DMS53 (cell line): ENCODE measurements at places on chromosomes 1 and 21.

DNA sequence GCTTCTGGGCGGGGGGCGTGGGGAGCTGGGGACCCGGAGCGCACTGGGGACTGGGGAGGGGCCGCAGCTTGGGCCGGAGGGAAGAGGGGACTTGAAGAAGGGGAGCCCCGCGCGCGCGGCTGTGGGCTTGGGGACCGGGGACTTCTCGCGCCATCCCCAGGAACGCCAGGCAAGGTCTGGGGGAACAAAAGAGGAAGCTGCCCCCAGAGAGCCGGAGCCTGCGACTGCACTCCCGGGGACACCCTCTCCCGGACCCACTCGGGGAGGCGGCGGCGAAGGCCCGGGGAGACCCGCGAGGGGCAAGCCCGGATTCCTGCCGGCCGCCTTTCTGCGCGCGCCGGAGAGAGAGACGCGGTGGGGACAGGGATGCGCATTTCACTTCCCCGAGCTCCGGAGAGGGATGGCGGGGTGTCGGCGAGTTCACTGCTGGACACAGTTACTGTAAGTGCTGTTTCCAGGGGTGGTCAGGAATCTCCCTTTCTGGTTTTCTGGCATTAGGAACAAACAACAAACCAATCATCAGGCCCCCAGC, 732 bp downstream of the ABCG1 start:
- DNase-seq: peak; percentile 63

DNA sequence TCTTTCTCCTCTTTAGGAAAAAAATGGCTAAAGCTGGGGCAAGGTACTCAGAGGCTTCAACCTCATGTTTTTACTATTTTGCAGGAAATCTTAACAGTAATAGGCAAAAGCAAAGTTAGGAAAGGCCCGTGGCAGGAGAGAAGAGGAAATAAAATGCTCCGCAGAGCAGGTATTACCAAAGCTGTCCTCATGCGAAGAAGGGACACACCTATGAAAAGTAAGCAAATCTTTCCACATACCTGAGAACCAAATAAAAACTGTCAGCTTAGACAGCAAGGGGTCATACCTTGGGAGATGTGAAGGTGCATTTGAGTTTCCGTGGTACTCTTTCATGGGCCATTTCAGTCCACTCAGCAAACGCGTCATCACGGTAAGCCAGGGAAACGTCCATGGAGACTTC, 73.5 kb downstream of the WLS start:
- no peak for DNase-seq

DNA sequence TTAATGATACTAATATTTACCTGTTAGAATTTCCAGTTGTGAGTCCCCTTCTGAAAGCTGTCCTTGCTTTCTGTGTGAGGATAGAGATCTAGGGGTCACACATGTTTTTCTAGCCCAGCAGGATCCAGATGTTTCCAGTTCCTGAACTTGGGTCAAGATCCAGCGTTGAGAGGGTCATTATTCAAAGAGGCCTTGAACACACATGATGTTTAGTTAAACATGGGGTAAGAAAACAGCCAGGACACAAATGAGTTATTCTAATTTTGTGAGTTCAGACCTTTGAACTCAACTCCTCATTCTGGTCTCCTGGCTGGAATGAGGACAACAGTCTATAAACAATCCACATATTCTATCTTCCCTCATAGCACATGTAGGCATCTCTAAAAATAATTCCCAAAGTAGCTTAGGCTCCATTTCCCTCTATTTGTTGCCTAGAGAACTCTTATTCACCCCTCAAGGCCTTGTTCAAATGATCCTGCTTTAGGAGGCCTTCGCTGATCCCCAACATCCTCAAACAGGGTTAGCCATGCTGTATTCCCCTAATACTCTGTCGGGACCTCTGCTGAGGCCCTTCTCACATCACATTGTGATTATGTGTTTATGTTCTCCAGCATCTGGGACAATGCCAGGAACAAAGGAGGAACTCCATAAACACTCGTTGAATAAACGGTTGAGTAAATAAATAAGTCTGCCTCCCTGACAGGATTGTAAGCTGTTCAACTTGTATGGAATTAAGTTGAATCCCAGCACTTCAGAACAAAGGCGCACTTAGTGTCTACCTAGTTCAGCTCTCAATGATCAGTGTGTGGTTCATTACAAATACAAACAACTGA, 15.0 kb upstream of the KCNN3 start:
- peak; percentile 67 for DNase-seq

DNA sequence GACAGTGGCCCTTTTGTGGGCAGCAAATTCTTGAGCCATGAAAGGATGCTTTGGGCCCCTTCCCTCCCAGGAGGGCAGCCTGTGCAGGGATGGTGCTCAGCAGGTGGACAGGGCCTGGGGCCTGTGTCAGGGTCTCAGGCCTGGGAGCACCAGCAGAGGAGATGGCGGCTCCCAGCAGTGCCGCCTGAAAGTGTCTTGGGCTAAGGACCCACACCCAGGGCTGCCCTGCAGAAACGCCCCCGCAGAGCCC, 23.9 kb downstream of the FTCD start:
- DNase-seq: no peak

DNA sequence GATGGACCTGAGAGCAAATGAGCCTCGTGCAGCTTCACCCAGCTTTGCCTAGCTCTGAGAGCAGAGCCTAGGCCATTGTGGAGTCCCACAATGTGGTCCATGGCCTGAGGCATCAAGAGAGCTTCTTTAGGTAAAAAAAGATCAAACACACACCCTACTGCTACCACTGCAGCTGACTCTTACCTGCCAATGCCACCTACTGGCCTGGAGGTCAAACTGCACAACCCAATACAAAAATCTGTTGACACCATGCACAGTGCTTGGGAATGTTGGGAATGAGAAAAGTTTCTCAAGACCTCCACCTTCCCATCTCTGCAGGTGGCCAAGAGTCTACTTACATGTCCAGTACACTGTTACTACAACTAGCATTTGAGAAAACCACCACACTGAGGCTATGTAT, 60.6 kb downstream of the UCHL5 start:
- peak; percentile 17 for DNase-seq

GRCh38 chr1:156853761-156854160, 5.2 kb downstream of the INSRR start:
- DNase-seq: no peak

DNA sequence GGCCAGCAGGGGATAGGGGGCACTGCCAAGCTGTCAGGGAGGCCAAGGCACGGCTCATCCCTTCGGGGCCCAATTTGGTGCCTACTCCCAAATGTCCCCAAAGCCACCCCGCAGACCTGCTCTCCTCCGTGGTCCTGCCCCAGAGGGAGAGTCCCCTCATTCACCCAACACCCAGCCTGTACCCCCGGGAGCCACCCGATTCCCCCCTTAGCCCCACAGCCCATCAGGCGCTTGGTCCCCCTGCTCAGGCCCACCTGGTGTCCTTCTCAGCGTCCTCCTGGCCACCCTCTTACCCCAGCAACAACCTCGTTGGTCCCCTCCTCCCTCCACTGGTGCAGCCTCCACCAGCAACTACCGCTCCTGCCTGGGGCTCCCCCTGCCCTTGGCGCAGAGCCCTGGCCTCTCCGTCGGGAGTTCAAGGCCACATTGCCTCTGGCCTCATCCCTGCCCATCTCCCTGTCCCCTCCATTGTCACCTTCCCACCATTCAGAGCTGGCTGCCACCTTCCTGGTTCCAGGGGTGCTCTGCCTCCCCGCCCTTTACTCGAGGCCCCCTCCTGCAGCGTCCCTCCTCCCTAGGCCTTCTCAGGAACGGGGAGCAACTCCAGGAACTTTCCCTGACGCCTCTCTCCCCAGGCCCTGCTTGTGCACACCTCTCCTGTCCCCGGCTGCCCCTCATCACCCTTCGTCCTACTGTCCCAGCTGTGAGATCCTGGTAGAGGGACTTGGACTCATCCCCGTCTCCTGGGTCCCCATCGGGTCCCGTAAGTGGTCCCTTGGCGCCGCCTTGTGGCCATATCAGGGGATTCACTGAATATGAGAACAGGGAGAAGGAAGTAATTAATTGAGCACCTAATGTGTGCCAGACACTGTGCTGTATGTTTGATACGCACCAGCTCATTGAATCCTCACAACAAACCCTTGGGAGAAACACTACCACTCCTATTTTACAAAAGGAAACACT, 73.9 kb downstream of the RAP1GAP start:
- peak; percentile 77 for DNase-seq

DNA sequence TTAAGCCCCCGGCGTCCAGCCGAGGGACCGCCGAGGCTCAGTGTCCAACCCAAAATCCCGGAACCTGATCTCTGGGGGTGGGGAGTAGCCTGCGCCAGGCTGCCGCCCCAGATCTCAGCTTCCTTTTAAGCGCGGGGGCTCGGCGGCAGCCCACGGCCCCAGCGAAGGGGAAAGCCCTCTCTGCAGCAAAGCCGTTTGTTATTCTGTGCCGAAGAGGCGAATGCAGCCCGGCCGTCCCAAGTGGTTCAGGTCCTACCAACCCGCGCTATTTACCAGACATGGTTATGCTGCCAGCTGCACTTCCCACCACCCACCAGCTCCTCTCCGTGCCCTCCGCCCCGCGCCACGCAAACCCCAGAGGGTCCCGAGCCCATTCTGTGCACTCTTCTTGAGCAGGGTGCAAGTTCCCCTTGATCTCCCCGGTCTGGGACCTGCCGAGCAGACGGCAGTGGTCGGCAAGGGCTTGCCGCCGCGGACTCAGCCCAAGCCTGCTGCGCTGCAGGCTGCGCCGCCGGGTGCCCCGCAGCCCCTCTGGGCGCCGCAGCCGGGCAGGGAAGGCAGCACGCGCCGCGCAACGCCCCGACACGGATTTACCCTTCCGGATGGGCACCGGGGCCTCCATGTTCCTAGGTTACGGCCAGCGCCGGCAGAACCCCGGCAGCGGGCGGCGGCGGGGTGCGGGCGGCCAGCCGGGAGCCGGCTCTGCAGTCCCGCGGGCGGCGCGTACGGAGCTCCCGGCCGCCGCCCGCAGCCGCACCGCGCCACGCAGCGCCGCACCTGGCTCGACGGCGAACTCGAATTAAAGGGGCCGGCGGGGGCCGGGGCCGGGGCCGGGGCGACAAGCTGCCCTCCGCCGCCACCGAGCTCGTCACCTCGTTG, 738 bp upstream of the KCNA2 start:
- peak; percentile 73 for DNase-seq

DNA sequence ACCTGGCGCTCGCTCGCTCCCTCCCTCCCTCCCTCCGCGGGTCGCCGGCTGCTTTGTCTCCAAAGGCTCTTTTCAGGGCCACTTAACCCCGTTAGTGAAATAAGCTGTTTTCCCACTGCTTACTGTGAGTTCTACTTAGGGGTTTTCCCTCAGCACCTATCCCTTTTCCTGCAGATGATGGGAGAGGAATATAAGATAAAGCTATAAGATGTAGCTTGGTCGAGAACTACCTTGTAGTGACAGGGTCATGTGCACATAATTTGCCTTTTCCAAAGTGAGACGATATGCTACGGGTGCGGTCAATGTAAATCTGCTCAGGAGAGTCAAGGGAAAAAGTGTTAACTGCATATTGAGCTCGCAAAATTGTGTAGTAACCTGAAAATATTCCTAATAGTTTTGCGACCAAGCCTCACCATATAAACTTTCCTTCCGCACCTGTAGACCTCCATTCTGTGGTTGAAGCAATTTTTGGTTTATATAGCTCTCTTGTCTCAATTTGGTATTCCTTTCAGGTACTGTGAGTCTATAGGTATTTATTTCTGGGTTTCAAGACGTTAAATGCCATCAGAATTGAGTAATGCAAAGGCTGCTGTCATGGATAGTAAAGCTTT, 55.8 kb upstream of the BOLA1 start:
- no peak for DNase-seq

- DNase-seq: peak; percentile 91
Observed at GRCh38 chr1:85464497-85465098, 361 bp downstream of the DDAH1 start.

- no peak for DNase-seq
Observed at GRCh38 chr1:80305466-80305865, 1298.9 kb upstream of the ADGRL4 start.

- no peak for DNase-seq
Observed at GRCh38 chr1:29271724-29272123, 35.4 kb downstream of the PTPRU start.

DNA sequence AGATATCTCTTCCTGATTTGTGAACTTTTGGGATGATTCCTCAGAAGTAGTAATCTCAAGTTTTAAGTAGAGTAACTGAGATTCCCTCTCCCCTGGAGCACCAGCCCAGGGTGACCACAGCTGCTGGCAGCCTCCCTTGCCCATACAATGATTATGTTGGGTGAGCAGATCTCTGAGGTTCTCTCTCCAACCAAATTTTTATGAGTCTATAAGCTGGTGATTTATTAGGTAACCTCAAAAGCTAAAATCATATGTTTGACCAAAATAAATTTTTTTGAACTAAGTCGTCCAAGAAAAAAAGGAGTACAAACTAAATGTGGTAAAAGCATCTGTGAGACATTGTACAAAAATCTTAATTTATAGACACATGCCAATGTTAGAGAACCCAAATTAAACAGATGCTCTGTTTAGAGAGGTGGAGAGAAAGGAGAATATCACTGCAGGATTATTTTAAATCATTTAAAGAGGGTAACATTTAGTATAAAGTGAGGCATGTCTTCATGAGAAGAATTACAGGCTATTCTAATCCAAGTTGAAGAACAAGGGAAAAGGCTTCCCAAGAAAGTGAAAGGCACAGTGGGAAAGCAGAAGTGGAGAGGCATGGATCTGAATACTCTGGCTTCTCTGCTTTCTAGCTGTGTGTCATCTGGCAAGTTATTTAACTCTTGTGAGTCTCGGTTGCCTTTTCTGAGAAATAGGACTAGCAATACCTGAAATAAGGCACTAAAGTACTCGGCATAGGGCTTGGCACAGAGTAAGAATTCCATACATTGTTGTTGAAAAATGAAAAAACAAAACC, 2.5 kb downstream of the AKNAD1 start:
- DNase-seq: no peak

DNA sequence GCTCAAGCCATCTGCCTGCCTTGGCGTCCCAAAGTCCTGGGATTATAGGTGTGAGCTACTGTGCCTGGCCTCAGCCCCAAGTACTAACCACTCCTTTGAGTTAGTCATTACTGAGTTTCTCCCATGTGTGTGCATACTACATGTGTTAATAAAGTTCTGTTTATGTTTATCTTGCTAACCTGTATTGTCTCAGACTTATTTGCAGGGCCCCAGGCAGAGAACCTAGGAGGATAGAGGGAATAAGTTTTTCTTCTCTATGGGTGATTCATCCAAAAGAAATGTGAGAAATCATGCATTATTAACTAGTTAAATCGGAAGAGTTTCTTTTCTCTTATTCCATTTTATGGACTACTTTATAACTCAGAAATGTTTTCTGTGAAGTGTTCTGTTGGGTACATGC, 203.9 kb upstream of the CACYBP start:
- no peak for DNase-seq

- no peak for DNase-seq
Observed at GRCh38 chr1:34263406-34263805, 86.7 kb downstream of the C1orf94 start.
